ENCODE measurements at places on chromosomes 11 and 22. TPM values are rescaled to one million over a fixed set of nuclear protein-coding genes. Genes with fewer than 3 reads are reported as not detected.

CARD16 gene
- total RNA-seq, result 1.5 TPM

- H3K4me3 ChIP-seq, result no peak overlapping the region
- no peaks in the 10 kb centered on the region for H3K36me3 ChIP-seq
- H3K4me1 ChIP-seq, result no peaks in the 10 kb centered on the region
- peak; percentile 72 for DNase-seq
Observed at GRCh38 chr11:125929445-125930075, 16.3 kb upstream of the VSIG10L2 start.

DNA sequence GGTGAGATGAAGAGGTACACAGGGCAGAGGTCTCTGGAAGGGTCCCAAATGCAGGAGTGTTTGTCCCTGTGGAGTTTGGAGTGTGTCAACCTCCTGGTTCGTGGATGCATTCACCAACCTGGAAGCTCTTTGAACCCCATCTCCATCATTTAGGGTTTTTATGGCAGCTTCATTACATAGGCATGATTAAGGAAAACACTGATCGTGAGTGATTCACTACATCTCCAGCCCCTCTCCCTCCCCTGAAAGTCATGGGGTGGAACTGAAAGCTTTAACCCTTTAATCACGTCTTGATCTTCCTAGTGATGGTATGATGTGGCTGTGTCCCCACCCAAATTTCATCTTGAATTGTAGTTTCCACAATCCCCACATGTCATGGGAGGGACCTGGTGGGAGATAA, 19.8 kb upstream of the INCENP start:
- no peak overlapping the region for H3K4me3 ChIP-seq
- no peak for DNase-seq
- no peak overlapping the region for H3K27ac ChIP-seq

SHANK2 gene
- 0.03 TPM for total RNA-seq

DNA sequence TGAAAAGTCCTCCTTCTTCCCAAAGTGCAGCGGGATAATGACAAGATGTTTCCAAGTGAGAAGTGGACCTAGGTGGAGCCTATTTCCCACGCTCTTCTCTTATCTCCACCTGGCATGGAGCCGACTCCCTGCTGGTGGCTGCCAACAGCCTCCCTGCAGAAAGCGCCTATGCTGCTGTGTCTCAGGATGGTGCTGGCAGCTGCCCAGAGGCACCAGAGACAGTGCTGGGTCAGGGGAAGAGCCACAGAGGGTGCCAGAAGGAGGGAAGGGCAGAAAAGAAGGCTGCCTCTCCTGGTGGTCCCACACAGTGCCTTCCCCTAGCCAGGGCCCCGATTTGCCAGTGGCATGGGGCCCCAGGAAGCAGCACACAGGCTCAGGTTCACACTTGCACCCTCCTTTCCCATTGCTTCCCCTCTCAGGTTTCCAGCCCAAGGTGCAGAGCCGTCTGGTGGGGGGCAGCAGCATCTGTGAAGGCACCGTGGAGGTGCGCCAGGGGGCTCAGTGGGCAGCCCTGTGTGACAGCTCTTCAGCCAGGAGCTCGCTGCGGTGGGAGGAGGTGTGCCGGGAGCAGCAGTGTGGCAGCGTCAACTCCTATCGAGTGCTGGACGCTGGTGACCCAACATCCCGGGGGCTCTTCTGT, 19.0 kb downstream of the CD5 start:
- H3K27me3 ChIP-seq, result peaks cover 5% of the 10 kb centered on the region
- H3K4me3 ChIP-seq, result no peak overlapping the region
- no peak for DNase-seq
- H3K36me3 ChIP-seq, result no peaks in the 10 kb centered on the region
- no peak overlapping the region for H3K27ac ChIP-seq

DNA sequence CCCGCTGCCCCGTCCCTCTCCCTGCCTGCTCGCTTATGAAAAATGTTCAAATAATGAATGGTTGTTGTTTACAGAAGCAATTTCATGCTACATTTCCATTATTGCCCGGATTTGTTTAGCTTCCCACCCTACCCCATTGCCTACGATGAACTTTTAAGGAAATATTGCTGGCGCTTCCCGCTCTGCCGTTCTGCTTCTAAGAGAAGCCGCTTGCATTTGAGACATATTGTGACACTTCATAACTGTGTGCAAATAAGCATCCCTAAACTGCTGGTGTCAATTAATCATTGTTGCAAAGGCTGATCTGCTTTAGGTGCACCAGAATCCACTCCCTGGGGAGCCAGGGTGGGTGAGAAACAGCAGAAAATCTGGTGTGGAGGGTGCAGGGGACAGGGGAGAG, 52.3 kb upstream of the LMO1 start:
- peaks cover 23% of the 10 kb centered on the region for H3K27me3 ChIP-seq
- no peaks in the 10 kb centered on the region for H3K4me1 ChIP-seq
- H3K27ac ChIP-seq, result no peak overlapping the region
- no peak overlapping the region for H3K4me3 ChIP-seq
- H3K36me3 ChIP-seq, result no peaks in the 10 kb centered on the region

- no peak overlapping the region for H3K4me3 ChIP-seq
- no peak overlapping the region for H3K27ac ChIP-seq
- peaks cover 8% of the 10 kb centered on the region for H3K27me3 ChIP-seq
- H3K4me1 ChIP-seq, result no peaks in the 10 kb centered on the region
- H3K36me3 ChIP-seq, result no peaks in the 10 kb centered on the region
Observed at GRCh38 chr11:91872243-91872642, 352.4 kb upstream of the FAT3 start.

DNA sequence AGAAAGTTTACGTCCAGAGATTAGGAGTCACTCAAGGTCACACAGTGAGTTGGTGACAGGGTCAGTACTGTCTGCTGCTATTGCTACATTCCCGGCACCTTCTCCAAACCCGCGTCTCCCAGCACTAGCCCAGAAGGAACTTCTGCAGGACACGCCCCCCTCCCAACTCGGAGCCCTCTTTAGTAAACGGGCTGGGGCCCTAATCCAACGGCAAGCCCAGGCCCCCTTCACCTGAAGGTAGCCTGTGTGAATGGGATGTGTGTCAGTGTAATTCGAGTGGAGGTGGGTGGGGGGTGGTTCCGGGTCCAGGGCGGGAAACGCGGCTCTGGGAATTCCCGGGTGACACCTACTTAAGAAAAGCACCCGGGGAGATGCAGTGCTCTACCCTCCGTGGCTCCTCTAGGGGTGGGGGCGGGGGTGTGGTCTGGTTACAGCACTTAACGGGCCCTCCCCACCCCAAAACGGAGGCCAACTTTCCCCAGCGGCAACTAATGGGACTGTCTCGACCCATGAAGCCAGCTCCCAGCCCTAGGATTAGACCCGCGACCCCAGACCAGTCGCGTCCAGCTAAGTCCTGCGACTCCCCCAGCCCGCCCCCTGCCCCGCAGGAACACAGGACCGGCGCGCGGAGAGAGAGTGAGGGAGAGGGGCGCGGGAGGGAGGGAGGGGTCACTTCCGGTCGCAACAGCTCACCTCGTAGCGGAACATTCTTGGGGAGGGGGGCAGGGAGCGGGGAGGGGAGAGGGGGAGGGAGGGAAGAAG, 468 bp downstream of the PATL1 start:
- no peak for DNase-seq
- H3K4me3 ChIP-seq, result peak overlapping the region; percentile 86
- H3K27me3 ChIP-seq, result no peaks in the 10 kb centered on the region
- H3K27ac ChIP-seq, result peak overlapping the region; percentile 94

GRCh38 chr11:88206751-88207150, 31.5 kb upstream of the RAB38 start:
- H3K27me3 ChIP-seq, result no peaks in the 10 kb centered on the region
- no peaks in the 10 kb centered on the region for H3K36me3 ChIP-seq
- H3K4me3 ChIP-seq, result no peak overlapping the region
- no peaks in the 10 kb centered on the region for H3K4me1 ChIP-seq
- DNase-seq, result no peak

ANO9 gene
- total RNA-seq, result not detected

BBS1 gene
- total RNA-seq, result 51.1 TPM

DNA sequence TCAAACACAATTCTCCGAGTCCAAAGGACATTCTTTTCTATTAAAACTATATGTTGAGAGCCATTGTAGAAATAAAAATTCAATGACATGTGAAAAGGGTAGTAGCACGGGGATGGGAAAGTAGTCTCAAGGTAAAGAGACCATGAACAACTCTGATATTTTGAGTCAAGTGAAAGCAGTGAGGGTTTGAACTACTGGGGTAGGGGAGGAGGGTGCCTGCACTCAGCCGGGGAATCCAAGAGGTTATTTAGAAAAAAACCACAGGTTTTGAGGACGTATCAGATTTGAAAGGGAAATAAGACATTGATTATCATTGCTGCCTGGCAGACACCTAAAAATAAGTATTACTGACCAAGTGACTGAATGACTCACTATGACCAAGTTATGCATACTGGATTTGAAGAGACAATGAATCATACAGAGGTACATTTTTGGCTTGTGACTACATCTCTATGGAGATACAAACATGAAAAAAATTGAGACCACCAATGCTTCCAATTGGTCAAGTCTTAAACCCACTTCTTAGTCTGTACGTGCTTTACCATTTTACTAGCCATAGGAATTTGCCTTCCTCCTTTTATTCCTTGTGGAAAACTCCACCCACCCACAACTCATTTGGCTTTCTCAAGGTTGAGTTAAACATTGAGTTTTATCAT, 2.2 kb upstream of the OR52H1 start:
- no peaks in the 10 kb centered on the region for H3K36me3 ChIP-seq
- H3K4me3 ChIP-seq, result no peak overlapping the region
- H3K27ac ChIP-seq, result no peak overlapping the region
- H3K27me3 ChIP-seq, result peaks cover 11% of the 10 kb centered on the region
- no peak for DNase-seq

DNA sequence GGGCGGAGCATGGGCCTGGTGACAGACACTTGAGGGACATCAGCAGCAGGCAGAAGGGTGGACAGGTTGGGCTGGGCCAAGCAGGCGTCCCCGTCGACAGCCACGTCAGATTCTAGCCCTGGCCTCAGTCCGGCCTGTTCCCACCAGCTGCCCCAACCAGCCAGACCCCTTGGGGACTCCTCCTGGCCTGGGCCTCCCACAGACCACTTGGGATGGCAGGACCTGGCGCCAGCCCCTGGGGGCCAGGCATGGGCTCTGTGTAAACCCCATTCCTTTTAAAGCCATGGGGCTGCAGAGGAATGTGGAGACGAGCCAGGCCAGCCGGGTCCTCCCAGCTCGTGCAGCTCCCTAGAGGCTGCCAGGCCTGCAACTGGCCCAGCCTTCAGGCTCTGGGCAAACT, 4.7 kb upstream of the SUSD2 start:
- H3K4me3 ChIP-seq, result no peak overlapping the region
- no peak overlapping the region for H3K27ac ChIP-seq
- peaks cover 6% of the 10 kb centered on the region for H3K36me3 ChIP-seq
- peaks cover 27% of the 10 kb centered on the region for H3K4me1 ChIP-seq
- no peaks in the 10 kb centered on the region for H3K27me3 ChIP-seq

DNA sequence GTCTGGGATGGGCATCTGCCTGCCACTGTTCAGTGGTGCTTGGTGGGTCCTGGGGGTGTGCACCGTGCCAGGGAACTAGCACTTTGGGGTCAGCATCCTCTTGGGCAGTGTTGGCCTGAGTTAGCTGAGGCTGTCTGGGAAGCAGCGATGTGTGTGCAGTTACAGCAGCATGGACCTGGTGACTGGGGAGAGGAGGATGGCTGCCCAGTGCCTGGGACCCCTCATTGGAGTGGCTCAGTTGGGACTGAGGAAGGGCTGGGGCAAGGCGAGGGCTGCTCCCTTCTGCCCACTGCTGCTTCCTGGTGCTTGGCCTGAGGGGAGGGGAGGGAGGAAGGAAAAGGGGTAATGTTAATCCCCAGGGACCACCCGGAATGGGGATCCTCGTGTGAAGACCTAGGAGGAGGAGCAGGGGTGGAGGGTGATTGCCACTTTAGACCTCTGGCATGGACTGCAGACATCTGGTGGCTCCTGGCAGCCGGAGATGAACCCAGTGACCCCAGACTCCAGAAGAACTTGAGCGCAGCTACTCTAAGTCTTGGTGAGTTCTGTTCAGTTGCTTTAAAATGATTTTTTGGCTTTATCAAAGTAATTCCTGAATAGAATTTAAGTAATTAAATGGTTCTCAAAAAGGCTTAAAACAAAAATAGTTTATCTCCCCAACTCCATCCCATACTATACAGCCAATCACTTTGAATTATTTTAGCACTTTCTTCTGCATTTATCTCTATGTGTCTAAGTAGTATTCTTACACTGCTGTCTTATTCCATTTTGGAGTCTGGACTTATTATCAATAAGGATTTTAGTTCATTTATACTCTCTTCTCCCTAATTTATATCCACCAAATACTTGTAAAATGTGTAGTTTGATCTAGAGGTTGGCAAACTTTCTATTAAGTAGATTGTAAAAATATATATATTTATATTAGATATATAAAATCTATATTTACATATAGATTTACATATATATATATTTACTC, 15.4 kb upstream of the TMEM191C start:
- peaks cover 8% of the 10 kb centered on the region for H3K4me1 ChIP-seq
- peak; percentile 48 for DNase-seq
- H3K36me3 ChIP-seq, result peaks cover 5% of the 10 kb centered on the region
- no peak overlapping the region for H3K4me3 ChIP-seq

DEPDC7 gene
- total RNA-seq, result 2.9 TPM

DNA sequence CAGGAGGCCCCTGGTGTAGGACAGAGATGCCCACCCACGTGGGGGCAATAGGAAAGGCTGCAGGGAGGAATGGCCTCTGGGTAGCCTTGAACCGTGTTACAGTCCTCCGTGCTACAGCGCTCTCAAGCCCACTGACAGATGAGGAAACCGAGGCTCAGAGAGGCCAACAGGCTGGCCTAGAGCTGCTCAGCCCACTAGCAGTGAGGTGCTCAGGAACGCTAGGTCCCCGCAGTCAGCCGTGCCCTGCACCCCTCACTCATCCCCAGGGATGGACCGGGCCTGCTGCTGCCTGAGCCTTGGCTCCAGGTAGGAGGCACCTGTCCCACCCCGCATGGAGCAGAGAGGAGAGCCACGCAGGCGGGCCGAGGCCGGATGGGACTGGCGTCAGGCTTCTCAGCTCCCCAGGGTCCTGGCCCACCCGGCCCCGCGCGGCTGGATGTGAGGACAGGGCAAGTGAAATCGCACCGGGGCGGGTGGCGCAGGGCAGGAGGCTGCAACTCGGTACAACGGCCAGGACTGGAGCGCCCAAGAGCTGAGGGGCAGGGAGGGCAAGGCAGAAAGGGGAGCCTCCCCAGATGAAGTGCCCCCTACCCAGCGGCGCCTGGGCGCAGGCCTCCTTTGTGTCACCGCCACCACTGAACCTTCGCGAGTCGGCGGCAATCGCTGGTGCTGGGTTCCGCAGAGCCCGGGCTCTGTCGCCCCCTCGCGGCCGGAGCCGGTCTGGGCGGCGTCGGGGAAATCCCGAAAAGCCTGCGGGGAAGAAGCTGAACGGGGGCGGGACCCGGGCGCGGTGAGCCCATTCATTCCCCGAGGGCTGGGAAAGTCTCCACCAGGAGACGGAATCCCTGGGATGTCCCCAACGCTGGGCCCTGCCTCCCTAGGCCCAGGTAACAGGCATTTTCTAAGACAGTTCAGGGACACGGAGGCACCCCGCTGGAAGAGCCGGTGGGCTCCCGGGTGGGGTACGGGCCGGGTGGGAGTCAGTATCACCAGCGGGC, 8.4 kb upstream of the SLC2A11 start:
- no peaks in the 10 kb centered on the region for H3K27me3 ChIP-seq
- no peaks in the 10 kb centered on the region for H3K36me3 ChIP-seq
- H3K27ac ChIP-seq, result no peak overlapping the region
- peaks cover 16% of the 10 kb centered on the region for H3K4me1 ChIP-seq
- peak; percentile 96 for DNase-seq

- no peaks in the 10 kb centered on the region for H3K4me1 ChIP-seq
- no peaks in the 10 kb centered on the region for H3K36me3 ChIP-seq
- no peak overlapping the region for H3K4me3 ChIP-seq
- peaks cover 46% of the 10 kb centered on the region for H3K27me3 ChIP-seq
Observed at GRCh38 chr11:19306179-19306944, 65.6 kb upstream of the E2F8 start.
